Activated CD4-positive, CD25-positive, alpha-beta regulatory T cell treated with anti-CD3 and anti-CD28 coated beads, Interleukin-2, amount 50 U/mL, for 72 hours (primary cell): ENCODE measurements at places on chromosomes 12 and 14.
A peak's percentile ranks its signal among the peaks of the same experiment; 100 is the strongest.

GRCh38 chr14:43481864-43482263, 1025.2 kb downstream of the FSCB start:
- DNase-seq: no peak

GRCh38 chr14:39319381-39319780, 85.7 kb downstream of the MIA2 start:
- DNase-seq: no peak

DNA sequence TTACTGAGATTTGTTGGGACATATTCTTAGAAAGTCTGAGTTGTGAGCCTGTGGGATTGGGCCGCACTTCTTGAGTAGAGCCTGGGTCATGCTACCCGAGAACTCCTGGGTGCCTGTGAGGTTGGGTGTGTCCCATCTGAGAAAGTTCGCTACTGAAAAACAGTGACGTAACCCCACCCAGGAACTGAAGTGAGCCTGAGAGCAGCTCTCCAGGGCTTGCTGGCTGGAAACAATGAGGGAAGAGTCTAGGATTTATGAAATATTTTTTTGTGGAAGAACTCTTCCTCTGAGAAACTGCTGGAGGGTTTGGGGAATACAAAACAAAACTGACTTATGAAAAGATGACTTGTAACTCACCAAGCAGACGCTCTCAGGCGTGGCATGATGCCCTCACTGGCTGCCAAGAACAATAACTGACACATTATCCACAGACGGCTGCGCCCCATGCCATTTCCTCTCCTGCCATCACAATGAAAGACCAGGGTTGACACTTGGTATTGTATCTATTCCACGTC, 69.2 kb downstream of the RASSF3 start:
- DNase-seq: peak; percentile 51

GRCh38 chr12:124567673-124568373, 411 bp upstream of the NCOR2 start:
- peak; percentile 78 for DNase-seq

GRCh38 chr14:73995977-73996378, 23.1 kb downstream of the ENTPD5 start:
- no peak for DNase-seq

DNA sequence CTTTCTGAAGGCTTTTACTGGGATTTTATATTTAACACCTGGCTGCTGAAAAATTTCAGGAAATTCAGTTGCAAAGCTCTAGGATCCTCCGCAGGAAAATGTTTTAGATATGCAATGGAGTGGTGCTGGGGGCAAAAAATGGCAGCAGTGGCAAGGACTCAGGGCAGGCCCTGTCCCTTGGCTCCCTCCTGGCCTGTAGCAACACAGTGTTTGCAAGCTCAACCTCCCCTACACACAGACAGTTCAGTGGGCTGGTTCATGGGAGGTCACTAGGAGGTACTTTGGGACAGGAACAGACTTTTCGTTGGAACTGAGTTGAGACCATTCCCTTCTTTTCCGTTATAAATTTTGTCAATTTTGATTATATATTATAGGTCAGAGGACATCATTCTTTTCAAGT, 270.4 kb downstream of the ADAMTS20 start:
- no peak for DNase-seq

- DNase-seq: no peak
Measured at GRCh38 chr12:27207615-27208413, 36.3 kb upstream of the STK38L start.

GRCh38 chr14:61203081-61203753, 77.9 kb downstream of the TMEM30B start:
- DNase-seq: no peak

DNA sequence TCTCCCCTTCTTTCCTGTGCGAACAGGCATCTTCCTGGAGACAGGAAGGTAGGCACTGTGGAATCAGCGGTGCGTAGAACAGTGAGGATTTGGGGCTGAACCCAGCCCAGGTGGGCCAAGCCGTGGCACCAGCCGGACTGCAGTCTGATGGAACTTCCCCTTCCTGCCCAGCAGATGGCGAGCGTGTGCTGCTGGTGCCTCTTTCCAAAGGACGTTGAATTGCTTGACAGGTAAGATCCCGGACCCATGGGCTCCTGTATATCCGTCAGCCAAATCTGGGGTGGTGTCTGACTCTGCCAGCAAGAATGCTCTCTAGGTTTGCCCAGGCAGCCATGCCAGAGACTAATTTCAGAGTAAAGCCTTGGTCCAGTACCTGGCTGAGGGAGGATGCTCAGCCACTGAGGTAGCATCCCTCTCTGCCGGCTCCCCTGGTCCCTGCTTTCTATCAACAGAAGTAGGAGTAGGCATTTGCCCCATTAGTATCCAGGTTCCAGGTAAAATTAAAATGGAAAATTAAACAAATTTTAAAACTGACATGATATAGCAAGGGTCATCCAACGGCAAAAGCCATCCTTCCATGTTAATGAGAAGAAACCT, 21.1 kb upstream of the KCNA5 start:
- peak; percentile 47 for DNase-seq

- DNase-seq: no peak
Measured at GRCh38 chr12:71768900-71769299, 14.2 kb downstream of the RAB21 start.

DNA sequence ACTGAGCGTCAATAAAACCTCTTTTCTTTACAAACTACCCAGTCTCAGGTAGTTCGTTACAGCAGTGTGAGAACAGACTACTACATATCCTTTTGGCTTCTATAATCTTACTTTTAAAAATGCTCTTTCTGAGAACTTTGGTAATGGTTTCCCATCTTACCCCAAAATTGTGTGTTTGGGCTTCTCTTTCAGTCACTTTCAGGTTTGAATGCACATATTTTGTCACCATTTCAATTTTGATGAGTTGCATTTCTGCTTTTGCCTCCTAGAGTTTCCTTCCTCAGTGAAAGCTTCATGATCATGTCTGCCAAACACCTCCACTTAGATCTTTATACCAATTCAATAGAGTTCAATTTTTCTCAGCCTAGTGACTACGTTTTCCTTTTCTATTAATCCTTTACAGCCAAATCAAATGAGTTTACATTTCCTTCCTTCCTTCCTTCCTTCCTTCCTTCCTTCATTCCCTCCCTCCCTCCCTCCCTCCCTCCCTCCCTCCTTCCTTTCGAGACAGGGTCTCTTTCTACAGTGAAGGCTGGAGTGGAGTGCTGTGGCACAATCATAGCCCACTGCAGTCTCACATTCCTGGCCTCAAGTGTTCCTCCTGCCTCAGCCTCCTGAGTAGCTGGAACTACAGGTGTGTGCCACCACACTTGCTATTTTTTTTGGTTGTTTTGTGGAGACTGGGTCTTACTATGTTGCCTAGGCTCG, 124.9 kb downstream of the BCAT1 start:
- DNase-seq: no peak

DNA sequence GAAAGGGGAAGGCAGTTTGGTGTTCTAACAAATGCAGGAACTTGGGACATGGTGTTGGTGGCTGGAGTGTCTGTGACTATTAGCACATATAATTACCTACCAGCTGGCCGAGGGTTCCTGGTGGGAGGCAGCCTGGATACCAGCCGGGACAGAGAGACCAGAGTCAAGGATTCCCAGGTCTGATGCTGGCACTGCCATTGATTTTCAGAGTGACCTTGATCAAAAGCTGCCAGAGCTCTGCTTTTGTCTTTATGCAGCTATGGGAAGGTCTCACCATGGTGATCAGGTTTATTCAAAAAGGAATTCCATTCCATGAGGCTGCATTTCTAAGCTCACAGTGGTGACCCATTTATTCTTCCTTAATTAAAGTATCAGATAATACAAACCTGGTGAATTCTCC, 101.0 kb upstream of the PWP1 start:
- DNase-seq: no peak

GRCh38 chr12:67958187-67958586, 31.1 kb upstream of the IFNG-AS1 start:
- no peak for DNase-seq

GRCh38 chr12:120851444-120851843, 52.7 kb downstream of the SPPL3 start:
- DNase-seq: no peak

- DNase-seq: no peak
Measured at GRCh38 chr12:98669751-98670150, 24.7 kb downstream of the APAF1 start.

DNA sequence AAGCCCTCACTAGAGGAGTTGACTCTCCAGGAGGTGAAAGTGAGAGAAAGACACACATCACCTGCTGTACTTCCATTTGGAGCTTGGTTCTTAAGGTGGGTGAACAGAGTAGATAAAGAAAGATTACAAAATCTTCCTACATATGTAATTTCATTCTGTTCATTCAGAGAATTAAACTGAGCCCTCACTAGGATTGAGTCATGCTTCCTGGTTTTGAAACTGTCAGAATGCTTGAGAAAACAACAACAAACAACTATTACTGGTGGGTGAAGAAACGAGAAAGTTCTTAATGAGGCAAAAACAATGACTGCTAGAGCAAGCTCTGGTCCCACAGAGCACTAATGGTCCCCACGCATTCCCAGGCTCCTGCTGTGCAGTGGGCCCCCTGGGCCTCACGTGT, 841.7 kb downstream of the VRK1 start:
- DNase-seq: no peak

GRCh38 chr12:130463275-130463658, 125.6 kb downstream of the PIWIL1 start:
- DNase-seq: no peak

DNA sequence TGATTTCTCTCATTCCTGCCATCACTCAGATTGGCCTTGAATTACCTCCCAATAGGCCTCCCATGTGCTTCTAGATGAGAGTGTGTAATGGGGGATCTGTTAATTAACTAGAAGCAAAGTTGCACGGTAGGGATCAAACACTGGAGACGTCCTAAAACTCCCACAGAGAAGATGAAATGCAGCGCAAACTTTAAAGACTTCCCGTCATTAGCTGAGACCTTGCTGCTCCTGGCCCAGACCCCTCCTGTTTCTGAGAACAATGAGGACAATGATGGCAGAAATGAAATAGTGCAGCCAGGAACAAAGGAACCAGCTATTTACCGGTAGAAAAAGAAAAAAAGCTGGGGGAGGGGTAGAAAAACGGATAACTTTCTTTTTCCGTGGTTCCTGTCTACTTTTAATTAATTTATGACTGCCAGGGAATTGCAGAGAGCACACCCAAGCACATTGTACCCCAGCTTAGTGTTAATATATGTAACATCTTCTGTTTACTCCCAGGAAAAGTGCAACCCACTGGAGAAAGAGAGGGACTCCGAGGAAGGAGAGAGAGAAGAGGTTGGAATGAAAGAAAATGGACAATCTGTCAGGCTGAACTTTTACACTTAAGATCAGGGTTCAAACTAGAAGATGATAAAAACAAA, 280.7 kb upstream of the SOX5 start:
- no peak for DNase-seq

DNA sequence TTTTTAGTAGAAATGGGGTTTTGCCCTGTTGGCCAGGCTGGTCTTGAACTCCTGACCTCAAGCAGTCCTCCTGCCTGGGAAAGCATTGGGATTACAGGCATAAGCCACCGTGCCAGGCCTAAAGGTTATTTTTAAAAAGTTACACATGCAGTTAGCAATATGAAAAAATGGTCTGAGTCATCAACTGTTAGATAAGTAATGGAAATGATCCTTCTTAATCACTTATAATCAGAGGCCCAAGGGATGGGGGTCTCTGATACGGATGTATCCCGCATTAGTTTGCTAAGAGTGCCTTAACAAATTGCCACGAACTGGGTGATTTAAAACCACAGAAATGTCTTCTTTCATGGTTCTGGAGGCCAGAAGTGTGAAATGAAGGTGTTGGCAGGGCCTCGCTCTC, 54.1 kb upstream of the FERMT2 start:
- no peak for DNase-seq

- DNase-seq: no peak
Measured at GRCh38 chr12:52865090-52865944, 16.5 kb upstream of the KRT78 start.

DNA sequence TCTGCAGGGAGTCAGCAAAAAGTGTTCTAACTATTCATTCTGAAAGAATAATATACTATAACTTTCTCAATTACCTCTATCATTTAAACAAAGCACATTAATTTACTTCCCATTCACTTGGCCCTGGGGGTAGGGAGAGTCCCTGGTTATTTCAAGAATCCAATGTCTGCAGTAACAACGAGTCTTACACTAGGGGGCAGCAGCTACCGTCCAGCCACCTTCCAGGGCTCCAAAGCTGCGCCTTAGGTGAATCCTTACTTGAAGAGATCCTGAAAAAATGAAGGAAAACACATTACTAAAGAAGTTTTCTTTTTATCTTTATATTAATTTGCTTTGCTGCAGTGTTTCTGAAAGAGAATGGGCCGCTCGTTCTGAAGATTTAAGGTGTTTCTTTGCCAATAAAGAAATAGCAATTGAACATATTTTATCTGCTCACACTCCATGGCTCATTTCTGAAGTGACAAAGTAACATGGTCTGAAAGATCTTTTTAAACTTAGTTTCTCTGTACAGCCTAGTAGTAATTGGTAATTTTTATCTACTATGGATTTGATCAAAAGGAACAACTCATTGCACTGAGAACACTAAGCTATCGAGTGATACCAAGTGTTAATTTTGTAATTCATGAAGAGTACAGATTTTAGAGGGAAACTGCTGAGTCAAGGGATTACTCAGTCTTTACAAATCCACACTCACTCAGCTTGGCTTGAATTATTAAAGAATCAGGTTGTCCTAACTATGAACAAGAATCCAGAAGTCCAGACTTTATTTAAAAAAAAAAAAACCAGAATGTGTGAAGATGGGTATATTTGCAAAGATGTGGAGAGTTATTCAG, 27.6 kb downstream of the BHLHE41 start:
- peak; percentile 48 for DNase-seq

GRCh38 chr14:59318908-59319307, 130.4 kb downstream of the DAAM1 start:
- no peak for DNase-seq

DNA sequence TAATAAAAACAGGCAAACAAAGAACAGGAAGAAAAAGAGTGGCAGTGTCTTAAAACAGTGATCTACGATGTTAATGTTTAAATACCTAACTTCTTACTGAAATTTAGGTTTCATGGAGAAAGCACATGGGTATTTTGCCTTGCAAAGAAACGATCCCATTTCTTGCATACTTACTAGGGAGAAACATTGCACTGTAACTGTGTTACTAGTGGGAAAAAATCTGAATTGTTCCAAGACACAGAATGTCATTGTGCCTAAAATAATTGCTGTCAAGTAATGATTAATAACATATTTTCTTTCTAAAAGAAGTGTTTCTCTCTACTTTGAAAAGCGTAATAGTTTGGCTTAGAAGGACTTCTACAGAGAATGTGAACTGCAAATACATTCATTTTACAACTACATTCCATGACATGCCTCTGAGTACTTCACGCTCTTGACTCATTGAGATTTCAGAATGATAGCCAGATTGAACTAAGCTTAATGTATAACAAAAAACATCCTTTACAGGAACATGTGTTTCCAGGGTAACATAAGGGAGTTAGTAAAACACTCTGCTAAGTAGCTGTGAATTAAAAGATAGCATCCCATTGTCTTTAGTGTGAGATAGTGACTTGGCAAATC, 256.2 kb upstream of the CPNE8 start:
- no peak for DNase-seq
